ENCODE measurements at places on chromosomes 1 and 21.

DNA sequence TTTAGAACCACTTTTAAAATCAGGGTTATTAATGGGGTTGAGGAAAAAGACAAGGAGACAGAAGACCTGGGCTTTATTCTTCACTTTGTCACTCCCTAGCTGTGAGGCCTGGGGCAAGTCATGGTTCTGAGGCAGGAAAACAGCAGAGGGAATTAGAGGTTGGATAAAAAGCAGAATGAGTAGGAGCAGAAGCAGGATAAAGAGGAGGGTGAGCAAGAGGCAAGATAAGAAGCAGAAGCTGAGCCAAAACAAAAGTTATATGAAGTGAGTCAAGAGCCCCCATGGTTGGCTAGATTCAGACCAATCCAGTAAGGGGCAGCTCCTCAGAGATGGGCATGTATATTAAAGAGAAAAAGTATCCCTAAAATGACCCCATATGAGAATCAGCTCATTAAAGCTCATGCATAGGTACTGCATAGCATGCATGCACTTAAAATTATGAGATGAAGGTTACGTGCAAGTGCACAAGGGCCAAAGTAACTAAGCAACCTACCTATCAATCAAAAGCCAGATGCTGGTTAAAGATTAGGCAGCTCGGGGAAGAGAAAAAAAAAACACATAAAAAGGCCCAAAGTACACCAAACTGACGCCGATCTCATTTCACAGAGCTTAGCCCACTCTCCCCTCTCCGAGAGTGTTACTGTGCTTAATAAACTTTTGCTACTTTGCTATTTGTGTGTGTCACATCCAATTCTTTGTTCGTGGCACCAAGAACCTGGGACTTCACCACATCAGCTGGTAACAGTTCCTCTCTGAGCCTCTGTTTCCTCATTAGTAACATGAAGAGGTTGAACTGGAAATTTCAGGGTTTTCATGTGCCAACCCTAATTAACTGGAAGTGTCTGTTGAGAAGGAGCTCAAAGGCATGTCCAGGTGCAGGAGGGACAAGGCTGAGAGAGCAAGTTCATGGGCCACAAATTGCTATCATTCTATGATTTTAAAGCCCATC is 2.2 kb downstream of the AVPR1B start:
- DNase-seq = no peak

DNA sequence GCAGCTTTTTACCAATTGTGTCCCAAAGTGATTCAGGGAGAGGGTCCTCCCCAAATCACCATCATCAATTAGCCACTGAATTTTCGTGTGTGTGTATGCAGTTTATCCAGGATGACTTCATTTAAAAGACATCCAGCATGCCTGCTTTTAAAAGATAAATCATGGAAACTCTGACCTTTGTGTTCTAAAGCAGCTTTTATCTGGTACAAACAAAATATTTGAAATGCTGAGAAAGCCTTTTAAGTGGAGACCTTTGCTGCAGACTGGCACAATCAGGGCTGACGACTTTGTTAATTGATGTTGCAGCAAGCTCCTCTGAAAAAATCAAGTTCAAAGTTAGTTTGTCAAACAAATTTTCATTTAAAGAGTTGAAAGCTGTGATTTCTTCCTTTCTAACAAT is 104.7 kb downstream of the PCP4 start:
- DNase-seq = no peak

DNA sequence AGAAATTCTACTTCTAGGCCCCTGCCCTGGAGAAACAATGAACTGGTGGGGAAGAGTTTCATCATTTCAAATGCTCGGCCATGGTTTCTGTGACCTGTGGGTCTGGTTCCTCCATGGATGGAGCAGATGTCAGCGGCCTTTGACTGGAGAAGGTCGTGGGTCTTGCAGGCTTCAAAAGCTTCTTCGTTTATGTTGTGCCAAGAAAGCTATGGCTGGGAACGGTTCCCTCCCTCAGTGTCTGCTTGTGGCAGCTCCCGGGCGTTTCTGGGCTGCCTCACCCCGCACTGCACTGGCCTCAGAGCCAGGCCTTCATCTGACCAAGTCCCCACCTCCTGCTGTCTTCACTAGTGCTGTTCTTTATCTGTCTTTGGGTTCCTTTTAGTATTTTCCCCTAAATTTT is 46.4 kb upstream of the POFUT2 start:
- DNase-seq = no peak

DNA sequence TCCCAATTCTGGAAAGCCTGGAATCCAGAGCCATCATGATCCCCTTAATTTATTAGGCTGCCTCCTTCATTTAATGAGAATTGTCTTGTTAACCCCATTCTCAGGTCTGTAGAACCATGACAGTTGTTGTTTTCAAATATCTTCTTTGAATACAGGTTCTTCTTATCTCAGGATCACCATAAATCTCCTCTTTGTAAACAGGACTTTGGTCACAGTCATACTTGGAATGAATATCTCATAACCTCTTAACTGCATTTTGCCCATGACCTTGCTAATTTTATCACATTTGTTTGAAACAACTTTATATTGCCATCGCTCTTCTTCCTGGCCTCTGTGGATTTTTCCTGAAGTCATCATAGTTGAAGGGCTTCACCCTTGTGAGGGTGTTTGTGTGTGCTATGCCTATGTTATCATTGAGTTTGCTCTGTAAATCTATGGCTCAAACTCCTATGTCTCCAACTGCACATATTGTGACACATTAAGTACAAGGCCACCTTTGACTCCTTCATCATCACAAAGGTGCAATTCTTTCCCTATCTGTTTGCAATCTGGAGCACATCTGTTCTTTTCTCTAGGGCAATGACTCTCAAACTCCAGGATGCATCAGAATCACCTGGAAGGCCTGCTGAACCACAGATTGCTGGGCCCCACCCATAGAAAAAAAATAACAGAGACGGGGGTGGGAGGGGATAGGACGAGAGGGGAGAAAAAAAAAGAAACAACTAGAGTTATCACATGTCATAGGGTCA is 54.2 kb downstream of the FCRL5 start:
- no peak for DNase-seq

- no peak for DNase-seq
Observed at GRCh38 chr21:41241341-41241740, 73.4 kb downstream of the BACE2 start.

GRCh38 chr1:173020138-173020750 is 30.5 kb downstream of the TNFSF18 start:
- DNase-seq = no peak

- DNase-seq = no peak
Observed at GRCh38 chr21:34184232-34184631, 110.9 kb downstream of the MRPS6 start.

GRCh38 chr21:23522751-23523150 is 2084.5 kb downstream of the MRPL39 start:
- no peak for DNase-seq

DNA sequence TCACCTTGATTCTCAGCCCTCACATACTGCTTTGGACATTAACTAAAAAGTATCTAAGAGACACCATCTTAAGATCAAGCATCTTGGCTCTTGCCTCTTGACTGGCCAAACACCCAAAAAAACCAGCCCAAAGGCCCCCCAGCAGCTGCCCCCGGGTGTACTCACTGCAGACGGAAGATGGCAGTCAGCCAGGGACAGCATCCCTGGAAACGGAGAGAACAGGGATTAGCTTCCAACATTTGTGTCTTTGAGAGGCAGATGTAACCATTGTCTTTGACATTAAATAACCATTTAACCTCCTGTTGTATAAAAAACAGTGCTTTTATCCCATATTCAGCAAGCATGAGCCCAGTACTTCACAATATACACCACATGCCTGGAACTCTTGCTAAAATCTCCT is 11.3 kb downstream of the TMEM63A start:
- DNase-seq = no peak

GRCh38 chr1:44531785-44532566 is 126.9 kb downstream of the RNF220 start:
- no peak for DNase-seq

- no peak for DNase-seq
Observed at GRCh38 chr1:41621791-41622190, 137.3 kb upstream of the EDN2 start.

- peak; percentile 96 for DNase-seq
Observed at GRCh38 chr1:61174060-61174795, 91.9 kb downstream of the NFIA start.

GRCh38 chr1:54229281-54229891 is 29.4 kb downstream of the MRPL37 start:
- DNase-seq = no peak

DNA sequence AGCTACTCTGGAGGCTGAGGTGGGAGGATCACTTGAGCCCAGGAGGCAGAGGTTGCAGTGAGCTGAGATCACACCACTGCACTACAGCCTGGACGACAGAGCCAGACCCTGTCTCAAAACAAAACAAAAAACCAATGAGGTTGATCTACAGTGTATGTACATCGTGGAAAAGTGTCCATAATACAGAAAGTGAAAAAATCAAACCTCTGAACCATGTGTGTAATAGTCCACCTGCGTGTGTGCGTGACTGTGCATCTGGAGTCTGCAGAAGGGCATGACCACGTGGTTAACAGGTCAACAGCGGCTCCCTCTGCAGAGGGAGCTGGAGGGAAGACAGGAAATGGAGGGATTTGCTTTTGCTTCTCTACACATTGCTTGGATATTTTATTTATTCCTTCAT is 32.4 kb upstream of the ENO1 start:
- DNase-seq = no peak

DNA sequence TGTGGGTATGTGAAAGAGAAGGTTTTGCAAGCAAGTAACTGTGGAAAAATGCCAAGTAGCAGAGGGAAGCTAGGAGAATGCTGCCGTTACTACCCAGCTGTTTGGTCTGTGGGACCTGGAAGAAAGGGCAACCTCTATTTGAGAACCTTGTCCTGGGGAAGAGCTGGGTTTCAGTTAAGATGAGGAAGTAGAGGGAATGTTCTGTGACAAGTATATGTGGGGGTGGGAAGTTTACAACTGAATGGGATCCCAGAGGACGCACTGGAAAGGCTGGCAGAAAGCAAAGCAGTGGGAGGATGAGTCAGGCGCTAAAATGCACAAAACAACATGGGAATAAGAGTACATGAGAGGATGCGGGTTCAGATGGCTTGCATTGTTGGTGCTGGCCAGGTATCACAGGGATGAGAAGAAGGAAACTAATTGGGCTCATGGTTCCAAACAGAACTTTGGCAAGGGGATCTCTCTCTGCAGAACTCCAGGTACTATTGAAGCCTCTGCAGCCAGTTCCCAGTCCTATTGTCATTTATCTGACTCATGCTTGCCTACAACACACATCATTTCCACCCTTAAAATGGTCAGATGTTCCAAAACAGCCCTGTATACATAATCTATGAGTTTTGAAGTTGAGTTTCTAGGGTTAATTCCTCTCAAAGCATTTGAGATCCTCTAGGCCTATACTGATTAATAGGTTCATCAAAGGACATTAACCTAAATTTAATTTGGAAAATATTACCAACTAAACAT is 88.5 kb upstream of the VAV3 start:
- no peak for DNase-seq

DNA sequence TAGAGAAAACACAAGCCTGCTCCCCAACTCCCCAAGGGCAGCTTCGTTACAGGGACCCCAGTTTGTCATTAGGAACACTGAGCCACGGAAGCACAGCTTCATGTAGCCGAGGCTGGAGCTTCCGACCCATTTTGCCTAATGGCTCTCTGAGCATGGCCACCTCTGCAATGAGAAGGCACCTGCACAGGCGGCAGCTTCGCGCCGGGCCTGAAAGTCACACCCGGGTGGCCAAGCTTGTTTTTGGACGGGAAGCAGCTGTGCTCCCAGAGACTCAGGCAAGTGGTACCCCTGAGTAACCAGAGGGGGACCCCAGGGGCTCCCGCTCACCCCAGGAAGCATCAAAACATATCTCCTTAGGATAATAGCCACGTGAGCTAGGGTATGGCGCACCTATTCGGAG is 80.9 kb downstream of the SLC66A1 start:
- no peak for DNase-seq

DNA sequence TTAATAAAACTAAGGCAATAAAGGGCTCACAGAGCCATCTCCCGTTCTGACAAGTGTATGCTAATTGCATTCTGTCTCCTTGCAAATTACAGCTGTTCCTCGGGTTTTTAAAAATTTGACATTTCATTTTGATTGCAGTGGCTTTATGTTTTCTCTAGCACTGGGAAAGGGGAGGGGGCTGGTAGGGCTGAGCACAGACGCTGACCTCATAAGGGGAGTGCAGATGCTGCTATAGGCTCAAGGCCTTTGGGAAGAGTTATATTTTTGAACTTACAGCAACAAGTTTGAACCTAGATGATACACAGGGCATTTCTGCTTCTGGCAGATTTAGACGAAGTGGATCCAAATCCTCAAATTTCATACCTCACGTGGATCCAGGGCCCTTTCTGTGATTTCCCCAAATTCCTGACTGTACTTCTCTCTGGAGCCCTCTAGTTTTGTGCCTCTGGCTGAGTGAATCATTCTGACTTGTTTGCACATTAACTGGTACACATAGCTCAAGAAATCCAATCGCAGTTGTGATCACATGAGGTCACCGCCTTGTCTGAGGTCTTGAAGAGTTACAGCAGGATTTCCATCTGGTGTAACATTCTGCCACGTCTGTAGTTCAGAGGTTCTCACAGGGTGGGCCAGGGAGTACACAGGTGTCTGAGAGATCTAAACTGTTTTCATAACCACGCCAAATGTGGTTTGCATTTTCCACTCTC is 230.3 kb downstream of the C1orf94 start:
- no peak for DNase-seq

DNA sequence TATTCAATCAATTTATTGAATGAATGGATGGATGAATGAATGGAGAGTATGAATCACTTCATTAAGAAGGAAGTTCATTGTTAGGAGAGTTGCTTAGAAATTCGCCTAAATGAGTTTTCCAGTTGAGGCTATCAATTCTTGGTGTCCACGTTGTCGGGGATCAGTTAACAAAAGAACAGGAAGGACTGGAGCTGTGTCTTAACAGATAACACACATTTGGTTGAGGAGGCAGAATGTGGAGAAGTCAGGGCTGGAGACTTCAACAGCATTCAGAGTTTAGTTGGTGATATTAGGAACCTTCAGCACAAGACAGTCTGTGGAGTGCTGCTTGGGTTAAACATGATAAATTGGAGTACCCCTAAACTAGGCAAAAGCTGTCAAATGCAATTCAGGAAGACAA is 33.7 kb downstream of the ZBTB18 start:
- no peak for DNase-seq

DNA sequence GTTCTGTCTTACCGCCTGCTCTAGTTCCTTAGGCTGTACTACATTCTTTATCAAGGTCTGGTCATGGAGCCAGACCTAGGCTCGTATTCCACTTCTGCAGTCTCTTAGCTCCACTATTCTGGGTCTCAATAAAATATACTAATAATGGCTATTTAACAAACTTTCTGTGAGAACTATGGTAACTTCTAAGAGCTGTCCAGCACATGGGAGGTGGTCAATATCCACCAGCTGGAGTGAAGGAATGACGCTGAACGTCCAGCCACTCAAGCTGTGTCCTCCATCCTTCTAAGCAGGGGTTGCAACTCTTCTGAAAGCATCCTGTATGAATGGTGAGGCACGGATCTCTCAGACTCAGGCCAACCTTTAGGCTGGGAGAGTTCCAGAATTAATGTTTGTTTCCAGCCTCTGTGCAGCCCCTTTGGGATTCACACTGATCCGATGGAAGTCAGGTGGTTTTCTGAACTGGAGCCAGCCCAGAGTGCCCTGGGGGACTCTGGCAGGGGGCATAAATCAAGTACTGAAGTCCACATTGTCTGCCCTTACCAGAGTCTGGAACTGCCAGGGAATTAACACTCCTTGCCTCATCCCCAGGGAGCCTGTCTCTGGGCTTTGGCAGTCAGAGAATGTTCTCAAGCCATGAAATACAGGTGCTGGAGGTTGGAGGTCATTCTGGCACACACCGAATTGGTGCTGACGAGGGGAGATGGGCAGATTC is 57.4 kb downstream of the BRINP2 start:
- no peak for DNase-seq
